ENCODE measurements at places on chromosomes 6 and 20. TPM values are rescaled to one million over a fixed set of nuclear protein-coding genes. Genes with fewer than 3 reads are reported as not detected.

- H3K36me3 ChIP-seq = no peaks in the 10 kb centered on the region
- H3K4me3 ChIP-seq = no peak overlapping the region
- no peaks in the 10 kb centered on the region for H3K4me1 ChIP-seq
- no peak for DNase-seq
- H3K27me3 ChIP-seq = no peaks in the 10 kb centered on the region
Observed at GRCh38 chr20:62740286-62741141, 31.9 kb downstream of the NTSR1 start.

Gene SLC26A8
- total RNA-seq = not detected

DNA sequence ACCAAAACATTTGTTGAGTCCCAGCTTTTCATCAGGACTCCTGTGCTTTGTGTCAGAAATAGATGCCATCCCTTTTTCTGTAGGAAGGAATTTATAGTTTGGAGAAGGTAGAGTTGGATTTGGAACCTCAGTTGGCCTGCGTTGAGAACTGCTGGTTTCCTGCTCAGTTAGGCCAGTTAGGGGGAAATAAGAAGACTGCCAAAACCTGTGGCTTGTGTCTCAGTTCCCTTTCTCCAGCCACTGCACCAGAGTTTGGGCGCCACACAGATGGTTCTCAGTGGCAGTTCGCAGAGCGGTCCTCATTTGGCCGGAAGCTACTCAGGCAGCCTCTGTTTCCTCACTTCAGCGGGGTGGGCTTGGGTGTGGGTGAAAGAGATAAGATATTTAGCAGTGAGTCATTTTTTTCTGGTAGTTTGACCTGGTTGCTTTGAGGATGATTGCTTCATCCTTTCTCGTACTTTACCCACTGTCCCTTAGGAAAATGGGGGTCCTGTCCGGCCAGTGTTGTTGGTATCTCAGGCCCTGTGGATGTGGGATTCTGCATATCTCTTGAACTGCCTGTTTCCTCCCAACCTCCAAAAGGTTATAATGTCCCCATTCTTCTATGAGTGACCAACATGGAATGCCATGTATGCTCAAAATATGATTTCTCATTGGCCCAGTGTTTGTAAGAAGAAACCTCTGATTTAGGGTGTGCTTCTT lies 53.7 kb downstream of the JARID2 start:
- H3K27me3 ChIP-seq = no peaks in the 10 kb centered on the region
- no peak overlapping the region for H3K27ac ChIP-seq
- H3K4me3 ChIP-seq = no peak overlapping the region
- H3K4me1 ChIP-seq = peaks cover 4% of the 10 kb centered on the region
- no peak for DNase-seq

DNA sequence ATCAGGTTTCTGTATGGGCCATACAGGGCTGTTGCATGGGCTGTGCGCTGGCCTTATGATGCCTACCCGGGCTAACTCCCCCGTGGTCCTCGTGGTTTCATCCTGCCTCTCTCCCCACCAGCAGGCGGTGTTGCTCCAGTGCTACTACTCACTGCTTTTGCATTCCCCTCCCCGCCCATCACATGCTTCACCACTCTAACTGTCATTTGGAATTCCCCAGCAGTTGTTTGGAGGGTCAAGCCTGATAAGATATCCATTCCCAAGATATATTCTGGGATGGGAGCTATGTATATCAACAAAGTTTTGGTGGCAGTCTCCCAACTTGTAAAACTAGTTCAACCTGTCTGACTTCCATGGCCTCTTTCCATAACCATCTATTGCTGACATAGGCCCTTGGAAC lies 233.2 kb upstream of the SOX4 start:
- no peaks in the 10 kb centered on the region for H3K27me3 ChIP-seq
- H3K27ac ChIP-seq = no peak overlapping the region
- H3K4me1 ChIP-seq = no peaks in the 10 kb centered on the region
- no peak for DNase-seq

- DNase-seq = no peak
- H3K36me3 ChIP-seq = peaks cover 3% of the 10 kb centered on the region
- no peaks in the 10 kb centered on the region for H3K27me3 ChIP-seq
- no peaks in the 10 kb centered on the region for H3K4me1 ChIP-seq
Observed at GRCh38 chr6:13304580-13305260, 23.6 kb downstream of the TBC1D7 start.

DNA sequence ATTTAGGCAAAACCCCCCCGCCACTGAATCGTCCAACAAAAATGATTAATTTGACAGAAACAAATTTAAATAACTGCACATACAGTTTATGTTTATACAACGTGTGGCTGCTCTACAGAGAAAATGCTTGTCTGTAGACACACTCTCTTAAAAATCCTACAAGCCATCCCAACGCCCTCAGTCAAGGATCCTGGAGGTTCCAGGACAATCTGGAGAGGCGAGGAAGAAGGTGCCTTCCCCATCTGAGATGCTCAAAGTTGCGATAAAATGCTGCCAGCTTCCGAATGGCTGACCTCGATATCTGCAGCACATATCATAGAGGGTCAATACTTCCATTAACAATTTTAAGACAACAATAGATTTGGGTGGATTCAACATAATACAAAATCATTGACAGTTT lies 25.3 kb downstream of the ZNF217 start:
- no peaks in the 10 kb centered on the region for H3K27me3 ChIP-seq
- peaks cover 8% of the 10 kb centered on the region for H3K36me3 ChIP-seq
- H3K4me1 ChIP-seq = no peaks in the 10 kb centered on the region
- no peak overlapping the region for H3K27ac ChIP-seq
- DNase-seq = no peak
- no peak overlapping the region for H3K4me3 ChIP-seq

Gene ZNF391
- 2.1 TPM for total RNA-seq

Gene COL11A2
- total RNA-seq = 0.15 TPM

DNA sequence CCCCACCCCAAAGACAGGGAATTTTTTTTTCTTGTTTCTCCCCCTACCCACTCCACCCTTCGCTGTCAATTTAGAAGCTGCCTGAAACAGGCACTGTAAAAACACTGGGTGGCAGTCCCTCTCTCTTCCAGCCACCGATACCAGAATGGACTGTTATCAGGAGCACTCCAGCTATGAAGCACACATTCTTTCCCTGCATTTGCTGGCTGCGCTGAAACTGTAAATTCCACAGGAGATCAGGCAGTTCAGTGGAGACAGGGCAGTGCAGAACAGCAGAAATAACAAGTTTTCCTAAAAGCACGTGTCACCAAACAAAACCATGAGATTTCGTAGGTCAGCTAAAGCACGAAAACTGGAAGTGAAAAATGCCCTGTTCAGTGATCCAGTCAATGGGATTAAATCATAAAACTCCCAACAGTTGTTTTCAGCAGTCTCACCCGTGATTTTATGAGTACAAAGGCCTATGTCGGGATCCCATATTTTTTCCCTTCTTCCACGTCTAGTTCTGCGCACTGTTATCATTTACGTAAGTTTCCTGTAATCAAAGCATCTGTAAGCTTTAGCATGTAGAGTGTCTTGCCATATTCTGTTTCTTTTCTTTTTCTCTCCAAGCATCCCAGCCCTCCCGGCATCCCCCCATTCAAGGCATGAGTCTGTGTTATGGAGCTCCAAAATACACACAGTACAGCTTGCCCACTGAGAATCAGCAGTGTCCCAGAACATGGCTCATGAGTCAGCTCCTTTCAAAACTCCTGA lies 359.9 kb upstream of the EPHA7 start:
- no peak for DNase-seq
- no peaks in the 10 kb centered on the region for H3K4me1 ChIP-seq
- no peaks in the 10 kb centered on the region for H3K36me3 ChIP-seq
- no peaks in the 10 kb centered on the region for H3K27me3 ChIP-seq
- no peak overlapping the region for H3K27ac ChIP-seq
- H3K4me3 ChIP-seq = no peak overlapping the region

GRCh38 chr6:34246563-34247391 lies 2.0 kb downstream of the SMIM29 start:
- H3K27me3 ChIP-seq = no peaks in the 10 kb centered on the region
- no peak overlapping the region for H3K4me3 ChIP-seq
- H3K36me3 ChIP-seq = no peaks in the 10 kb centered on the region

DNA sequence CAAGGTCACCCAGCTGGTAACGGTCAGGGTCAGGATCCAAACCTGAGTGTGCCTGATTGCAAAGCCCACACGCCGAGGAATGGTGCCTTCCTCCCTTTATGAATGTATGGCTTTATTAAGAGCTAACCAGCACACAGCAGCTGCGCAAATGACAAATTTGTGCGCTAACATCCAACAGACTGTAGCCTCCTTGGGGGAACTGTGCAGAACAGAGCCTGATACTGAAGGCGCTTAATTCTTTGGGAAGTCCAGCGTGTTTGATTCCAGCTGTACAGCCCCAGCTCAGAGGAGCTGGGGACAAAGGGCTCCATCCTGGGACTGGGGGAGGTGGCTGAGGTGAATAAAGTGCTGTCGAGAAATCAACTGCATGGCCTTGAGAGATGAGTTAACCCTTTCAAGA lies 75.7 kb upstream of the JARID2 start:
- no peak overlapping the region for H3K4me3 ChIP-seq
- no peak overlapping the region for H3K27ac ChIP-seq
- DNase-seq = no peak
- no peaks in the 10 kb centered on the region for H3K27me3 ChIP-seq

Gene SPEF1
- total RNA-seq = 0.53 TPM

GRCh38 chr20:38326309-38326708 lies 20.0 kb upstream of the LBP start:
- H3K4me3 ChIP-seq = no peak overlapping the region
- H3K27me3 ChIP-seq = no peaks in the 10 kb centered on the region
- no peak for DNase-seq
- no peak overlapping the region for H3K27ac ChIP-seq
- no peaks in the 10 kb centered on the region for H3K4me1 ChIP-seq

Data from pancreas (tissue), 10 donors.